ENCODE measurements at places on chromosomes 7 and 10. TPM values are rescaled to one million over a fixed set of nuclear protein-coding genes. Genes with fewer than 3 reads are reported as not detected.

DNA sequence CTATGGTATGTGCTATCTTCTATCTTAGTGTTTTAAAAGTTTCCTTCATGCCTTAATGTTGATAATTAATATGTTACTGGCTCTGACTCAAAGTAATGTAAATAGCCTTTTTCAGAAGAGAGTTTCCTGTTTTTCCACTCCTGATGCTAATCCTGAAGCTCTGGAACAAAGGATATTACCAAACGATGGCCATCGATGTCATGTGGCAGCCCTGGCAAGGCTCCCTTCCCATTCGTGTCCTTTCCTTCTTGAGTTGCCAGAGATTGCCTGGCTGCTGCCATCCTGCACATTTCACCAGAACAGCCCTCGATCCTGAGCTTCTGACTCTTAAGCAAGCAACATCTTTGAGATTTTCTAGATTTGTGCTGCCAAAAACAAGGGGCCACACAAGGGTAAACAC, 46.0 kb downstream of the RNF133 start:
- H3K4me1 ChIP-seq = no peaks in the 10 kb centered on the region
- no peak for DNase-seq
- H3K36me3 ChIP-seq = no peaks in the 10 kb centered on the region
- H3K4me3 ChIP-seq = no peak overlapping the region
- no peak overlapping the region for H3K27ac ChIP-seq

- no peaks in the 10 kb centered on the region for H3K36me3 ChIP-seq
- peak overlapping the region; percentile 87 for H3K4me3 ChIP-seq
- peaks cover 16% of the 10 kb centered on the region for H3K4me1 ChIP-seq
- peak; percentile 66 for DNase-seq
Observed at GRCh38 chr10:79904671-79905321, 44.1 kb downstream of the SFTPD start.

DNA sequence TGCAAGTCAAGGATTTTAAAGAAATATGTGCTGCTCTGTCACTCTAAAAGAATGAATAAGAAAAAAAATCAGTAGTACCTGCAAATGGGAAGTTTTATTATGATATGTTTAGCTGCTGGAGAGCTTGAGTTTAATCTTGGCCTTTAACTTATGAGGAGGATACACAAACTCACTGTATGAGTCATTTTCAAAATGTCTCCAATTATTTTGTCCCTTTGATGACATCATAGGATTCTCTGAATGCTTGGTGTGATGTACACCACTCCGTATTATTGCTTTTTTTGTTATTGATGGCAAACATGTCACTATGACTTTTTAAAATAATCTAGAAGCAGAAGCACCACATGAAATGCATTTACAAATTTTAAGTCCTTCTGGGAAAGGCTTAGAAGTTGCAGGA, 125.8 kb downstream of the RALA start:
- H3K4me1 ChIP-seq = peaks cover 14% of the 10 kb centered on the region
- H3K4me3 ChIP-seq = no peak overlapping the region
- no peaks in the 10 kb centered on the region for H3K27me3 ChIP-seq
- H3K36me3 ChIP-seq = peaks cover 19% of the 10 kb centered on the region
- H3K27ac ChIP-seq = no peak overlapping the region
- no peak for DNase-seq

DNA sequence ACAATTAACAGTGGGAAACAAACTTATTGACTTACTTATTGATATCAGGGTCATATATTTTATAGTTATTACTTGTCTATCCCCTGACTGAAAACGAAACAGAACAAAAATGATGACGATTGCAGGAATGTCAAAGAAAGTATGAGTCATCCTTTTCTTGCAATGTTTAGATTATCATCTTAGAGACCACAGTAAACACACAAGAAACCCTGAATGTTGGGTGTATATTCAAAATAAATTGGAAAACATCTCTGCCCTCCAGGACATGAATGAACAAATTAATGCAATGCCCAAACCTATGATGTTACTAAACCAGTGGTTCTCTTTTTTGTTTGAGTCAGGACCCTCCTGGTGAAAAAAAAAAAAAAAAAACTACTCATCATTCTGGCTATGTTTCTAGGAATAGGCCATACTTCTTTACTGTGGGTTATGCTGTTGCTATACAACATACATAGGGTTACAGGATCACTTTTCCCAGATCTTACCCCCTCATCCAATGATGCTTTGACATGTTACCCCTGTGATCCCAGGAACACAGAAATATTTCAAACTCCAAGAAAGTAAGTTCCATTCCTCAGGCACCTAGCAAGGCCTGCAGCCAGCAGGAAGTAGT, 623.4 kb upstream of the IGFBP3 start:
- no peak overlapping the region for H3K4me3 ChIP-seq
- no peak for DNase-seq
- no peaks in the 10 kb centered on the region for H3K36me3 ChIP-seq
- peaks cover 5% of the 10 kb centered on the region for H3K27me3 ChIP-seq

DNA sequence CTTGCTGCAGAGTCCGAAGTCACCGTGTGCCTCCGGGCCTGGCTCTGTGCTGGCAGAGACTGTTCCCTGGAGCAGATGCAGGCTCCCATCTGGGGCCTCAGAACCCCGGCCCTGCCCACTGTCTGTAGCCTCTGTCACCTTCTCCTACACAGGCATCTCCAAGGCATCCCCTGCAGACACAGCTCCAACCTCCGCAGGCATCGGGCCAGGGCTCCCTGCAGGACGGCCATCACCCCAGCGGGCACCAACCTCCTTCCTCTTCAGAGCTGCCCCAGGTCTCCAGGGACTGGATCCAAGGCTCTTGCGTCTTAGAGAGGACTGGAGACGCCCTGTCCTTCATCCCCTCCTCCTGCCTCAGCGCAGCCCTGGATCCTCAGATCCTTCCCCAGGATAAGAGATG, 69.9 kb upstream of the MYL10 start:
- no peaks in the 10 kb centered on the region for H3K36me3 ChIP-seq
- H3K27ac ChIP-seq = no peak overlapping the region
- no peaks in the 10 kb centered on the region for H3K4me1 ChIP-seq

GRCh38 chr10:9885761-9886160, 1131.9 kb upstream of the CELF2 start:
- H3K27ac ChIP-seq = no peak overlapping the region
- H3K4me1 ChIP-seq = no peaks in the 10 kb centered on the region
- peaks cover 8% of the 10 kb centered on the region for H3K27me3 ChIP-seq
- H3K4me3 ChIP-seq = no peak overlapping the region
- DNase-seq = no peak

ADAMTS14 gene
- 0.06 TPM for total RNA-seq

CRHR2 gene
- not detected for total RNA-seq

CLCN1 gene
- total RNA-seq = not detected

CTNNA3 gene
- not detected for total RNA-seq

COL1A2 gene
- total RNA-seq = 0.35 TPM

Data from activated naive CD8-positive, alpha-beta T cell treated with anti-CD3 and anti-CD28 coated beads for 36 hours (primary cell).